ENCODE measurements at places on chromosomes 2 and 18.

GRCh38 chr2:133988316-133988891 is 265.5 kb upstream of the MGAT5 start:
- DNase-seq = no peak

DNA sequence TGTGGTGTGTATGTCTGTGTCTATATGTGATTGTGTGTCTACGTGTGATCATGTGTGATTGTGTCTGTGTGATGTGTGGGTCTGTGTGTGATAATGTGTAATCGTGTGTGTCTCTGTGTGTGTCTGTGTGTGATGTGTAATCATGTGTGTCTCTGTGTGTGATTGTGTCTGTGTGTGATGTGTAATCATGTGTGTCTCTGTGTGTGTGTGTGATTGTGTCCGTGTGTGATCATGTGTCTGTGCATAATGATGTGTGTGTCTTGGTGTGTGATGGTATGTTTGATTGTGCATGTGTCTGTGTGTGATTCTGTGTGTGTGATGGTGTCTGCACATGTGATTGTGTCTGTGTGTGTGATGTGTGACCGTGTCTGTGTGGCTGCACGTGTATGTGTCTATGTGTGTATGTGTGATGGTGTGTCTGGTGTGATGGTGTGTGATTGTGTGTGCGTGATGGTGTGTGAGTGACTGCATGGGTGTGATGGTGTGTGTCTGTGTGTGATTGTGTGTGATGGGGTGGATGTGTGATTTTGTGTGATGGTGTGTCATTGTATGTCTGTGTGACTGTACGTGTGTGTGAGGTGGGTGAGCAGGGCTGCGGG is 78.9 kb downstream of the RTP5 start:
- DNase-seq = no peak

- no peak for DNase-seq
Observed at GRCh38 chr2:29052807-29053206, 21.5 kb downstream of the PCARE start.

- DNase-seq = no peak
Observed at GRCh38 chr2:42906111-42906556, 113.8 kb upstream of the HAAO start.

- no peak for DNase-seq
Observed at GRCh38 chr2:63891488-63892030, 49.9 kb downstream of the UGP2 start.

- DNase-seq = no peak
Observed at GRCh38 chr18:4412286-4412685, 42.8 kb downstream of the DLGAP1 start.

GRCh38 chr2:233130024-233130423 is 69.9 kb downstream of the INPP5D start:
- DNase-seq = no peak

GRCh38 chr2:5285872-5286769 is 406.1 kb upstream of the SOX11 start:
- DNase-seq = no peak

- DNase-seq = no peak
Observed at GRCh38 chr2:140998577-140998976, 1132.2 kb downstream of the LRP1B start.

DNA sequence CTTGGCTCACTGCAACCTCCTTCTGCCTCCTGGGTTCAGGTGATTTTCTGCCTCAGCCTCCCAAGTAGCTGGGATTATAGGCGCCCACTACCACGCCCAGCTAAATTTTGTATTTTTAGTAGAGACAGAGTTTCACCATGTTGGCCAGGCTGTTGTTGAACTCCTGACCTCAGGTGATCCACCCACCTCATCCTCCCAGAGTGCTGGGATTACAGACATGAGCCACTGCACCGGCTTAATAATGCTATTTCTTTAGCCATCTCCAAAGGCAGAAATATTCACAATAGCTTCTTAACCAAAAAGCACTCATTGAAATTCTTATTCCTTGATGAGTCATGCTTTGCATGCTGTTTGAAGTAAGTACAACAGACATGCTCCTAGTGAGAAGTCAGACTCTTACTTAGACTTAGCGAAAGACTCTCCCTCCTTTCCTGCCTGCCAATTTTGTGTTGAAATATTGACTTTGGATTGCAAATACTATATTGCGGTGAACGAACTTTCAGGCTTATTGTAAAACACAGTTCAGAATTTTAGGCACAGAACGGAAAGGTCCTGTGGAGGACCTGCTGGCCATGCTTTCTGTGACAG is 4.4 kb downstream of the ACTR3 start:
- DNase-seq = no peak

DNA sequence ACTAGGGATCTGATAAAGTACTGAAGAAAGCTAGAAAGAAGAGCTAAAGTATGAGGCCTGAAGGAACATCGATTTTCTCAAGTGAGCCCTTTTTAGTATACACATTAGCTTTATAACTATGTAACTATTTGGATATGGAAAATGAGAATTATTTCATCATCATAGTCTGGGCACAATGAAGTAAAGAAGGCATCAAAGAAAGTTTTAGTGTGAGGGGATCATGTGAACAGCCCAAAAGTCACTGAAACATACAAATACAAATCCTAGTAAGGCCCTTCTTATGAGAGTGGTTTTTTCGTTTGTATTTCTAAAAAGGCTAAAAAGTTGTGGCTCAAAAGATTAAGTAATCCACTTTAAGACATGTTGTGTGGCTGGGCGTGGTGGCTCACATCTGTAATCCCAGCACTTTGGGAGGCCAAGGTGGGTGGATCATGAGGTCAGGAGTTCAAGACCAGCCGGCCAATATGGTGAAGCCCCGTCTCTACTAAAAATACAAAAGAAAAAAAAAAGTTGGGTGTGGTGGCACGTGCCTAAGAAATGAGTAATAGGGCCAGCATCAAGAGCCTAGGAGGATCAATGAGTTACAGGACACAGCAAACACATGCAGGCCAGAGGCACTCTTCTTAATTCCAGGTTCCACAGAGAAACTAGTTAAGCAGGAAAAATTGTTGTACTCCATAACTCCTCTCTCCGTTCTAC is 61.9 kb downstream of the PUM2 start:
- no peak for DNase-seq

DNA sequence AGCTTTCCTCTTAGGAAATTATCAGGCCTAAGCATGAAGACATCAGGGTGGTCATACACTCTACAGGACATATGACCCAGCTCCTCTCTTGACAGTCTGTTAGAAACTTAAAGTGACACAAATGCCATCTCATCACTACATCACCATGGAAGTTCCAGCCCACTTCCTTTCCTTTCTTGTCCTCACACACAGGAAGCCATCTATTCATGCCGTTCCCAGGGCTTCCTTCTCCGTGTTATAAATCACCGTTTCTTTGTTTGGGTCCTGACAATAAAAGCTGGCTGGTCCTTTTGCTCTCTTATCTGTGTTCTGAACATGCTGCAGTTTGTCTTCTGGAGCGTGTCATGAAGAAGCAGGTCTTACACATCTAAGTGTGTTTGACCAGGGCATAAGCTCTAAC is 692.1 kb upstream of the CELF4 start:
- DNase-seq = no peak

DNA sequence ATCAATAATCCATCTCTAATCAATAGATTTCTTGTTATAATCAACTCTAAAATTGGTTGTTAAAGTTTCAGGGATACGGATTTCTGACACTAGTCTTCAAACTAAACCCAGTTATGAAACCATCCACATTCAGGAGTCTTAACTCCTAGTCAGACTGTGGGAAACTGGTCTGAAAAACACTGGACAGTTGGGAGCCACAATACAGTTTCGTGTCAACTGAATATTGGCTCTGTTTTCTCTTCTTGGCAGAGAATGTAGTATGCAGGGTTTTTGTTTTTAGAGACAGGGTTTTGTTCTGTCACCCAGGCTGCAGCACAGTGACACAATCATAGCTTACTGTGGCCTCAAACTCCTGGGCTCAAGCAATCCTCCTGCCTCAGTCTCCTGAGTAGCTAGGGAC is 123.1 kb downstream of the RTTN start:
- no peak for DNase-seq

GRCh38 chr2:649426-650342 is 27.5 kb downstream of the TMEM18 start:
- no peak for DNase-seq

- no peak for DNase-seq
Observed at GRCh38 chr2:190637903-190638618, 10.8 kb upstream of the NAB1 start.

- DNase-seq = no peak
Observed at GRCh38 chr2:66269166-66269565, 165.8 kb upstream of the MEIS1 start.

- no peak for DNase-seq
Observed at GRCh38 chr2:79971807-79972206, 332.7 kb downstream of the LRRTM1 start.

DNA sequence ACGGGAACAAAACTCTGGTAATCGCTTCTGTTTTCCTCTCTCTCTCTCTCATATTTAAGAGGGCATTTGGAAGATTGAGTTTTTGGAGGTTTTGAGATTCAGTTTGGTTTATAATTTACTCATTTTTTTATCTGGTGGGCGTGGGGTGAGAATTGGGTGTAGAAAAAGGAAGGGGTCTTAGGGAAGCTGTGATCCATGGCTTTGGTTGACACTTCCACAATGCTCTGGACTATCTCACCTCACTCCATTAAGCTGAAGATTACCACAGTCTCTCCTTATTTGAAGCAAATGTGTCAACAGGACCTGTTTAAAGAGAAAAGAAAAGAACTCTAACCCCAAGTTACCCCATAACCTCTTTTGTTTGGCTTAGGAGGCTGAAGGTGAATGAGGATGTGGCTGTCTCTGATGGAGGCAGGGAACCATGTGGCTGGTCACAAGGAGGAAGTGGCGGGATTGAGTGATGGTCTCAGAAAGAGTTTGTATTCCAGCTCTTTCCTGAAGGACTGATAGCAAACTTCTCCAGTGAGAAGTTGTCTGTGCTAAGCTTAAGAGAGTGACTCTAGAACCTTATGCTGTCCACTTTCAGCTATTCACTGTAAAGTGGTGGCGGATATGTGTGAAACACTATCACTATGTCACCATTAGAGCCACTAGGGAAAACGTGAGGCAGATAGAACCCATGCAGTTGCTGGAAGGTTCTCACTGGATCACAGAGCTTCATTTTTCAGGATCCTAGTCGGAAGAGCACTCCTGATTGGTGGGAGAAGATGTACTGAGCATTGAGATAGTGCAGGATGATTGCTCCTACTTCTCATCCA is 934 bp downstream of the ZNF804A start:
- no peak for DNase-seq

DNA sequence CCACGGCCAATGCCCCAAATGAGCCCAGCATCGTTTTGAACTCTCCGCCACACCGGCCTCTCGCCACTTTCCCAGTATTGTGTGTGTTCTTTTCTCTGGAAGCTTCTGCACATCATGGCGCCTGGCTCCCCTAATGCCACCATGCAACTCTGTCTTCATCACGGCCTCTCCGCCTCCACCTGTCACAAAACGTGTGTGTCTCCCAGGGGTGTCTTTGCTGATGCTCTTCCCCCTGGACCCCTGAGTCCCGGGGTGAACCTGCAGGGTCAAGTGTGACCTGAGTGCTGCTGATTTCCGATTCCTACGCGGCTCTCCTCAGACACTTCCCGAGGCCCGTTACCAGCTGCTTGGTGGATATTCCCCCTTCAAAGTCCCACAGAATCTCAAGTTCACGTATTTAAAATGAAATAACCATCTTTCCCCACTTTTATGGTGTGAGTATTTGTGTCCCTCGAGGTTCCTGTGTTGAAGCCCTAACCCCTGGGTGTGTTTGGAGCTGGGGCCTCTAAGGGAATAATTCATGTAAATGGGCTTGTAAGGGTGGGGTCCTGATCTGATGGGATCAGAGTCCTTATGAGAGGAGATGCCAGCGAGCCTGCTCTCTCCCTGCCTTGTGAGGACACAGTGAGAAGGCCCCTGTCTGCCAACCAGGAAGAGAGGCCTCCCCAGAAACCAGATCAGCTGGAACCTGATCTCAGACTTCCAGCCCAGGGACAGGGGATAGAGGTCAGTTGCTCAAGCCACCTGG is 87.5 kb upstream of the PXDN start:
- no peak for DNase-seq

DNA sequence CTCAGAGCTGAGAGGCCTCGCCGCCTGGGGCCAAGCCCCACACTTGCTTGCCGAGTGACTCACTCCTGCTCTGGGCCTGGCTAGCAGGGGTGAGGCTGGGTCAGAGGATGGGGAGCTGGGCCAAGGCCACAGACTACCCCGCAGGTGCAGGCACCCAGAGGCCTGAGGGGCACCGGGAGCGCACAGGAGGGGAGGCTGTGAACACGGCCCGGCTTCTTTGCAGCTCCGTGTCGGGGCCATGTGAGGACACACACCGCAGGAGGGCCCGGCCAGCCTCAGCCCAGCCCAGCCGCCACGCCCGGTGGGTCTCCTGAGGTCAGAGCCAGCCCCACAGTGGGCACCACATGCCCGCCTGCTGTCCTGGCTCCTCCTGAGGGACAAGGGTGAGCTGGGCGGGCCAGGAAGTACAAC is 8.4 kb downstream of the GPC1 start:
- DNase-seq = no peak

GRCh38 chr2:224925061-224925809 is 117.0 kb downstream of the DOCK10 start:
- DNase-seq = no peak

GRCh38 chr2:226905718-226906117 is 69.9 kb downstream of the RHBDD1 start:
- DNase-seq = no peak

GRCh38 chr2:24576617-24577016 is 85.6 kb downstream of the NCOA1 start:
- DNase-seq = no peak

GRCh38 chr2:157420771-157421323 is 23.0 kb downstream of the CYTIP start:
- no peak for DNase-seq

- DNase-seq = no peak
Observed at GRCh38 chr2:136727973-136728699, 37.2 kb upstream of the THSD7B start.

- no peak for DNase-seq
Observed at GRCh38 chr2:136124805-136125204, 6.9 kb upstream of the CXCR4 start.

DNA sequence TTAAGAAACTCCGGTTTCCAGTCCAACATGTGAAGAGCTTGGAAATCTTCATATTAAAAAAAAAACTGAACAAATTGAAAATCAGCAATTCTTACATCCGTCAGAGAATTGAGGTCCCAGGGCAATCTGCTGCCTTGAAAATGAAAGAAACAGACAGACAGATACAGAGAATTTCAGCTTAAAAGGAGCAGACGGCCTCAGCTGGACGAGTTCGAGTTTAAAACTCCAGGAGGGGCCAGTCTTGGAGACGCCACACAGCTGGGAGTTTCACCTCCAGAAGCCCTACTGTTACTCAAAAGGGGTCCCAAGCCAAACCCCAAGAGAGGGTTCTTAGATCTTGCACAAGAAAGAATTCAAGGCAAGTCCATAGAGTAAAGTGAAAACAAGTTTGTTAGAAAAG is 226.5 kb upstream of the ARL4C start:
- DNase-seq = no peak

- no peak for DNase-seq
Observed at GRCh38 chr2:29267720-29268119, 152.5 kb downstream of the CLIP4 start.

- no peak for DNase-seq
Observed at GRCh38 chr2:3463186-3463835, 56.0 kb downstream of the ADI1 start.

All from activated CD4-positive, alpha-beta T cell treated with anti-CD3 and anti-CD28 coated beads, Interleukin-2, amount 50 U/mL, for 24 hours (primary cell).